ENCODE measurements at places on chromosomes 11 and 22.

DNA sequence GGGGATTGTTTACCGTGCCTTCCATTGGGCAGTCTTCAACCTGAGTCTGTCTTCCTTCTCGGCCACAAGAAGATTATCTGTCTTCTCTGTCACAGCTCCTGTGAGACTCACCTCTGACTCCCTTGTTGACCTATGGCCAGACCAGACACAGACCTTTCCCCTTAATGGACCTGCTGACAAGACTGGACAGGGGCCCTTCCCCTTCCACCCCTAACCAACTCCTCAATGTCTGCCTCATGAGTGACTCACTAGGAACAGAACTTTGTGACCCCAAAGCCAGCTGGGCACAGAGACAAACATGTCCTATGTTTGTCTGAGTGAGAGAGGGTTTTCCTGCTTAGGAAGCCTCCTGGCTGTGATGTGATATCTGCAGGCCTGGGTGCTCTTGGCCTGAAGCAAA, 405.0 kb downstream of the BRD1 start:
- no peak for DNase-seq

GRCh38 chr11:120134106-120134930, 3.6 kb downstream of the TRIM29 start:
- DNase-seq: peak; percentile 1

- no peak for DNase-seq
Measured at GRCh38 chr22:44260216-44261035, 52.3 kb downstream of the SHISAL1 start.

GRCh38 chr22:35904752-35905151, 123.9 kb downstream of the RBFOX2 start:
- no peak for DNase-seq

DNA sequence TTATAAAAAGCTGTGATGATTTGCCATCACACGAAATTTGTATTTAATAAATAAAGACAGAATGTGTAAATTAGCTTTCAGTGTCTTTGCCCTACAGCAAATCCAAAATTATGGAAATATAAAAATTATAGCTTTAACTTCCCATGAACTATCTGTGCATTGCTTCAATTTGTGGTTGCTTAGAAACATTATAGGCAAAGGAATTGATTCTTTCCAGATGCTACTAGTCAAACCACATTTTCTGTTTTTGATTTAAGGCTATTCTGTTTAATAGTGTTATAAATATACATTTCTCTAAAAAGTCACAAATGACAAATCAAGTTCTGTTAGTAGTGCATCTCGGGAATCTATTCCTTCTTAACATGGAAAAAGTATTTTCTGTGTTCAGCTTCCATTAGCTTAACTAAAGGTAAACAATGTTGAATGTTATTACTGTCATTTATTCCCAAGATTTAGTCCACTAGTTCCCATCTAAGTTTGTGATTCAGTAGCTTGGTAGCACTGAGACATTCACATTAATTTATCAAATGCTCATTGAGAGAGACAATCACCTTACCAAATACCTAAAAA, 1086.3 kb upstream of the CCDC90B start:
- no peak for DNase-seq

GRCh38 chr22:29346659-29347058, 31.2 kb upstream of the RASL10A start:
- DNase-seq: no peak

DNA sequence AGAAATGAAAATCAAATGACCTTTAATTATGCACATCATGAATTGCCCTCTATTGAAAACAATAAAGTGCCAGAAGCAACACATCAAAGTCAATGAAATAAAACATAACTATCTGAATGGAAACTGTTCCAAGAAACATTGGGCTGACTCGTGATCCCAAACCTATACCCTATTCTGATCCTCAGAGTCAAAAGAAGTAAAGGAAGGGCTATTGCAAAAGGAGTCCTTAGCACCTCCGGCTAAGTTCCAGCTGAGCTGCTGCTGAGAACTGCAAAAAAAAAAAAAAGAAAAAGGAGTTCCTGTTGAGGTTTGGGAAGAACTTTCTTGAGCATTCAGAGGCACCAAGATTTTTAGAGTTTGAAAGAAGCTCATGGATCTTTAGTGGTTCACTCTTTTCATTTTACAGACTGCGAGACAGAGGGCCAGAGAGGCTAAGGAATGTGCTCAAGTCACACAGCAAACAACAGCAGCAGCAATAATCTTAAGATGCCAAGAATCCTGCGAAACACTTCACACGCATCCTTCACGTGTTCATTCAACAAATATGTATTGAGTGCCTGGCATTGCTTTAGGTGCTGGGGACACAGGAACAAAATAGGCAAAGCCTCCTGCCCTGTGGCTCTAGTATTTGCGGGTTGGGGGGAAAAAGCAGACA, 841 bp upstream of the TMPRSS13 start:
- DNase-seq: no peak

DNA sequence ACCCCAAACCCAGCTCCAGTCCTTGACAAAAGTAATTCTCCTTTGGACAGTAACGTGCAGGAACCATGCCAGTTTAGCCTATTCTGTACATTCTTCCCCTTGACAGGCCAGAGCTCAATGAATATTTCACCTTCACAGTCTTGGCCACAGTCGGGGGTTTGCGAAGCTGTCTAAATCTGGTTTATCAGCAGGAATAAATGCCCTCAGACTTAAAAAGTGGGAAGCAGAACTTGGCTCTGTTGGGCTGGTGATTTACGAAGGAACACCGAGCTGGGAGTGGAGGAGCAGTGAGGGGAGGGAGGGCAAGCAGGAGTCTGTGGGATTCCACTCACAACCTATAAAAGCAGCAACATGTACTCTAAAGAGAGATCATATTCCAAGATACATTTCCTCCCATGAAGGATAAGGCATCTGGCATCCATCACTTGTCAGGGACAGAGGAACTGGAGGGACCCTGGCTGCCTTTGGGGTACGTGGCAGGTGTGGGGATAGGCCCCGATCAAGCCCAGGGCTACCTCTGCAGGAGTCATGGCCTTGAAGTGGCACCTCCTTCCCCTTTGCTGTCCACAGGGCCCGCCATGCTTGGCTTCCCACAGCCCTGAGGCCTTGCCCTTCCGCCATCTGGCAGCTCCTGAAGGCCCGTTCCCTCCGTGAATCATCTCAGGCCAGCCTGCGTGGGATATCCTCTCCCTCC, 154.3 kb downstream of the ADAMTS15 start:
- DNase-seq: peak; percentile 65

GRCh38 chr11:44760917-44761550, 34.3 kb downstream of the TSPAN18 start:
- peak; percentile 54 for DNase-seq

DNA sequence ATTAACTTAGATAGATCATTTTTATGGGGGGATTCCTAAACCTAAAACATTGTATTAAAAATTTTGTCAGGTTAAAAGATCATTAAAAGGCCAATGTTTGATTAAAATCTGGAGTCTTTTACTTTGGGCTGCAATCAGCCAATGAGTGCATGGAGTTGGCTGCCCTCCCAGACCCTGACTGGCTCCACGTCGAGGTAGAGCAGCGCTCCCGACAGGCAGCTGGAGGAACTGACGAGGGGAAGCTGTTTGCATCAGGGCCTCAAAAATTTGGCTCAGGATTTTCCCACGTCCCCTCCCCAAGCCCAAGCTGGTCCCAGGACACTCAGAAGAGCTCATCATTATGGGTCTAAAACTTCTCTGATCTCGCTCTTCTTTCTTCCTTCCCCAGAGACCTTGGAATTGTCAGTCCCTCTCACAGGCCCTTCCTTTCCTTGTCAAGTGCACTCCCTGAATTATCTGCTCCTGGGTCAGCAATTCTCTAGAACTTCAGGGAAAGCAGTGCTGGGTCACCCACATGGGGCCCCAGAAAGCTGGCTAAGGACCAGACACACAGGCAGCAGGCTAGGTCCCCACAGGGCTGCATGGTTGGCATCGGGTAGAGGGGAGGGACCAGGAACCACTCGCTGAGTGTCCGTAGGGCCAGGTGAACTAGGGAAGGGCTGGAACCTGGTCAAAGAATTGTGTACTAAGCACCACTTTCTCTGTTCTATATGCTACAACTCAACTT, 119.6 kb upstream of the IGLL5 start:
- DNase-seq: no peak

GRCh38 chr22:19138217-19139000, 6.0 kb downstream of the ESS2 start:
- no peak for DNase-seq

GRCh38 chr22:39935612-39936011, 24.6 kb upstream of the TMA7B start:
- no peak for DNase-seq

DNA sequence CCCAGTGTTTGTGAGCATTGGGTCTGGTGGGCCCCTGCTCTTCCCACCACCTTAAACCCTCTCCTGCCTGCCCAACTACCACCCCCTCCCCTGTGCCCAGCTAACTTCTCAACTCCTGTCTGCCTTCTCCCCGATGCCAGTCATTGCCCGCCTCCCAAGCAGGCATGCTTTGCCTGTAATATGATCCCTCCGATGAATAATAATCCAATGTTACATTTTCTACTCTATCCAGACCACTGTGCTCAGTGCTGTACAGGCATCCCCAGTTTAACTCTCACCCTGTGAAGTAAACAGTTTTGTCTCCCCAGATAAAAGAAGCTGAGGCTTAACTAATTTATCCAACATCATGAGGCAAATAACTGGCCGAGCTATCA, 35.5 kb upstream of the OLFML1 start:
- no peak for DNase-seq

GRCh38 chr22:45491841-45492240, 10.8 kb upstream of the FBLN1 start:
- no peak for DNase-seq

DNA sequence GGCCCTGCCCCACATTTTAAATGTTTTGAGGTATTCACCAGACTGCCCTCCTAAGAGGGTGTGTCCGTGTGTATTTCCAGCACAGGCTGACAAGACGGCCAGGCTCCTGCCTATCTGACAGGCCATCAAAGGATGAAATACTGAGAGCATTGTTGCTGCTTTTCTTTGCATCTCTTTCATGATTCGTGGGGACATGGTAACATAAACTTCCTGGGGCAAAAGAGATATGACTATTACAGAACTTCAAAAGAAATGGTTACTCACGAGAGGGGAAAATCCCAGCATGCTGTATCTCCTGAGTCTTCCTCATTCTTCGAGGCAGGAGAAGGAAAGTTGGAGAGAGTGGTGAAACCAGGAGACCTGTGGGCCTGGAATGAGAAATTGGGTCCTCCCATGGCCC, 10.3 kb upstream of the BIK start:
- DNase-seq: no peak
